ENCODE measurements at places on chromosomes 6 and 20. TPM values are rescaled to one million over a fixed set of nuclear protein-coding genes. Genes with fewer than 3 reads are reported as not detected.

DNA sequence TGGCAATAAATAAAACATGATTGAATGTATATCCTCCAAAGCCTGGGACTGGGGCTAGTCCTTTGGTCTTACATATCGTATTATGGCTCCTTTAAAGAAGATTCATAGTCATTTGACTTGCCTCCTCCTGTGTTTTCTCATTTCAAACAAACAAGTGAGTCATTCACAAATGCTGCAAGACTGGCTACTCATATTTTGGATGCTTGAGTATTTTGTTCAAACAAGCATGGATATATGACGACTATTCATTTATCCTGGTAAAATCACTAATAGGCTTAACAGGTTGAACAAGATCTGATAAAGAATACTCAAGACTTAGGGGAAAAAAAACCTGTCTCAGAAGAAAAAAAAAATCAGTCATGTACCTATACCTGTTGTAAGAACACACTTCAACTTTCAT, 111.1 kb upstream of the CCDC28A start:
- DNase-seq: no peak

DNA sequence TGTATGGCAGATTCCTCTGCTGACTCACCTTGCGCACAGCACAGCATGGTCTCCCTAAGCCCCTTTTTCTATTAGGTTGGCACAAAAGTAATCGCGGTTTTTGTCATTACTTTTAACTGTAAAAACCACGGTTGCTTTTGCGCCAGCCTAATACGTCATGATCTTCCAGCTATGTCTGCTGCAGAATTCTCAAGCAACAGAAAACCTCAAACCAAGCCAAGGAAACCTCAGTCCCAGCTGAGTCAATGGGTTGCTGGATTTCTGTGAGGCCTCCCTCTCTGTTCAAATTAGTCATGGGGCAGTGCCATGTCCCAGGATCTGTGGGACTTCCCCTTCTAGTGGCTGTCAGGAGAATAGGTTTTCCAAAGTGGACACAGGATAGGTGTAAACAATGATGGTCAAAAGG, 15.7 kb upstream of the ENPP1 start:
- DNase-seq: no peak

The MUC21 gene
- total RNA-seq: not detected

- DNase-seq: no peak
These were observed 371.7 kb downstream of the TENT5A start for GRCh38 chr6:81380718-81381338.

GRCh38 chr20:32589256-32589655, 4.1 kb upstream of the NOL4L start:
- DNase-seq: no peak

DNA sequence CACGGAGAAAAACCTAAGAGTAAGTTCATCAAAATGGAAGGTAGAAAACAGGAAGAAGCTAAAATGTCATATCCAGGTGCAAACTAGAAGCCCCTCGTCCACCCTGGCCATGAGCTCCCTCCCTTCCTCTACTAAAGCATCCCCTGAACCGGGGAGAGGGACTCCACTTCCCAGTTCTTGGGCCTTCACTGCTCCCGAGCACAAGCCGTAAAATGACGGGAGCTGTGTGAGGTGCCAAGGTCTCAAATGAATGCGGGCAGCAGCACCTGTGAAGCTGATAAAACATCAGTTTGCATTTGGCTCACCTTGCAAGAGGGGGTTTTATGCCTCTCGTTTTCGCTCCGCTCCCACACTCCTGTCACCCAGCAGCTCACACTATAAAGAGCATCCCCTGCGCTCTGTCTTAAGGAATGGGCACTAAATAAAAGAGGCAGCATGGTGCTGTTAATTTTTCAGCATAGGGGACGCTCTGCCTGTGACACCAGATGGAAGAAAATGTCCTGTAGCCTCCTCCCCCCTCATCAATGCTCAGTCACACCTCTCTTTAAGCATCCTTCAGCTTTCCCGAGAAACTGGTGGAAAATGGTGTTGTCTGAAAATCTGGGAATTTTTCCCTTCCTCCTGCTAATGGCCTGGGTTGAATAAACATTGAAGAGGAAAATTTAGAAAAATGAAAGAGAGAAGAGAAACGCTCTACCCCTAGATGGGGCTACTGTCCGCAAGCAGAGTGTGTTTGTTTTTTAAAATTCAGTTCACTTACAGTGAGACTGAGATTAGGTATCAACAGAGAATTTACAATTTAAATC, 563.0 kb upstream of the AGPAT4 start:
- DNase-seq: no peak

The ANGPT4 gene
- total RNA-seq: 2.1 TPM

The PPIL6 gene
- total RNA-seq: 1.7 TPM

- no peak for DNase-seq
These were observed 122.0 kb upstream of the HDAC2 start for GRCh38 chr6:114092943-114093342.

The ACTL10 gene
- 4.9 TPM for total RNA-seq

GRCh38 chr6:161261325-161261724, 12.5 kb downstream of the AGPAT4 start:
- DNase-seq: no peak
